BJ (cell line): ENCODE measurements at places on chromosomes 13 and 19. TPM values are rescaled to one million over a fixed set of nuclear protein-coding genes. Genes with fewer than 3 reads are reported as not detected.

DNA sequence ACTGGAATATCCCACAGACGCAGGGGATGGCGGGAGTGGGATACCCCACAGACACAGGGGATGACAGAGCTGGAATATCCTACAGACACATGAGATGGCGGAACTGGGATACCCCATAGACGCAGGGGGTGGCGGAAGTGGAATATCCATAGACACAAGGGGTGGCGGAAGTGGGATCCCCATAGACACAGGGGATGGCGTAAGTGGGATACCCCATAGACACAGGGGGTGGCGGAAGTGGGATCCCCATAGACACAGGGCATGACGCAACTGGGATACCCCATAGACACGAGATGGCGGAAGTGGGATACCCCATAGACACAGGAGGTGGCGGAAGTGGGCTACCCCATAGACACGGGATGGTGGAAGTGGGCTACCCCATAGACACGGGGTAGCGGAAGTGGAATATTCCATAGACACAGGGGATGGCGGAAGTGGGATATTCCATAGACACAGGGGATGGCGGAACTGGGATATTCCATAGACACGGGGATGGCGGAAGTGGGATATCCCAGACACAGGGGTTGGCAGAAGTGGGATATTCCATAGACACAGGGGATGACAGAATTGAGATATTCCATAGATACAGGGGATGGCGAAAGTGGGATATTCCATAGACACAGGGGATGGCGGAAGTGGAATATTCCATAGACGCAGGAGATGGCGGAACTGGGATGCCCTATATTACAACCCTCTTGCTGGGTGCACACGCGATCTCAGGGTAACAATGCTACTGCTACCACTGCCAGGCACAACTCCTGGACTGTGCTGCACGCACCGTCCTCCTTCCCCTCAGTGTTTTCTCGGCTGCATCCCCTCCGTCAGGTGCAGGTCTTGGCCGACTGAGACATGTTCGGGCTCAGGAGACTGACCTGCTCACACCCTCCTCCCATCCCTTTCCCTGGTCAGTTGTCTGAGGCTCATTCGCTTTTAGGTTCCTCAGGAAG is 28.1 kb downstream of the ZNF787 start:
- DNase-seq: no peak

DNA sequence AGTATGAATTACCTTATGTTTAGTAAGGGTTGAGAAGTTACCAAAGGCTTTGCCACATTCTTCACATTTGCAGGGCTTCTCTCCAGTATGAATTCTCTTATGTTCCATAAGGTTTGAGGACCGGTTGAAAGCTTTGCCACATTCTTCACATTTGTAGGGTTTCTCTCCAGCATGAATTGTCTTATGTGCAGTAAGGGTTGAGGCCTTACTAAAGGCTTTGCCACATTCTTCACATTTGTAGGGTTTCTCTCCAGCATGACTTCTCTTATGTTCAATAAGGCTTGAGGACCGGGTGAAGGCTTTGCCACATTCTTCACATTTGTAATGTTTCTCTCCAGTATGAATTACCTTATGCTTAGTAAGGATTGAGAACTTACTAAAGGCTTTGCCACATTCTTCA is 26.7 kb downstream of the ZNF728 start:
- DNase-seq: no peak

- DNase-seq: no peak
Measured at GRCh38 chr19:44609219-44609618, 4.1 kb upstream of the IGSF23 start.

DNA sequence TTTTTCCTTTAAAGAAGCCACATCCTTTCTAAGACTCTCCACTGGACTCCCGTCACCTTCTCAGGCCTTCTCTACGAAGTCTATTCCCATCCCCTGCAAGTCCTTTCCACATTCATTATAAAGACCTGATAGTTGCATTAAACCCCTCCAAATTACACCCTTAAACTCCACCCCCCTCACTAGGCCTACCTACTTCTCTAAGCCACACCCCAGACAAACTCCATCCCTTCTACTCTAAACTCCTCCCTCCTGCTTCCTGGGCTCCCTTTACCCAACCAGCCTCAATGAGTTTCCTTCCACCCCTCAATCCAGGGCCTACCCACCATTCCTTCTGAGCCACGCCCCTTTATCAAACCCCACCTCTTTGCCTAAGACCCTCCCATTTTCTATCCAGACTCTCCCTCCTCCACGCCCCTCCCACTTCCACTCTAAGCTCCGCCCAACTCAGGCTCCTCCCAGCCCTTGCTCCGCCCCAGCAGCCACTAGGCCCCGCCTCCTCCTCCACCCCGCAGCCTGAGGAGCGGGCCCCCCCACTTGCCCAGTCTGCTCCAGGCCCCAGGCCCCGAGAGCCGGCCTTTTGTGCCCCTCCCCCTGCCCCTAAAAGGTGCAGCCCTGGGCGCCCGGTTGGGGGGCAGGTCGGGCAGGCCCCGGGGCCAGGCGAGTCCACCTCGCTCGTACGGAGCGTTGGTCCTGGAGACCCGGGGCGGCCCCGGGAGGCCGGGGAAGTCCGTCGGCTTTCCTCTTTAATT is 424 bp downstream of the FIZ1 start:
- peak; percentile 79 for DNase-seq

GRCh38 chr13:48533961-48534600 is 1.2 kb upstream of the RCBTB2 start:
- DNase-seq: no peak

- no peak for DNase-seq
Measured at GRCh38 chr19:46624958-46625661, at the start of gene PTGIR. TSS of gene PTGIR (minus strand) at chr19:46625089. CDS start at chr19:46624225, 864 bp downstream.

DNA sequence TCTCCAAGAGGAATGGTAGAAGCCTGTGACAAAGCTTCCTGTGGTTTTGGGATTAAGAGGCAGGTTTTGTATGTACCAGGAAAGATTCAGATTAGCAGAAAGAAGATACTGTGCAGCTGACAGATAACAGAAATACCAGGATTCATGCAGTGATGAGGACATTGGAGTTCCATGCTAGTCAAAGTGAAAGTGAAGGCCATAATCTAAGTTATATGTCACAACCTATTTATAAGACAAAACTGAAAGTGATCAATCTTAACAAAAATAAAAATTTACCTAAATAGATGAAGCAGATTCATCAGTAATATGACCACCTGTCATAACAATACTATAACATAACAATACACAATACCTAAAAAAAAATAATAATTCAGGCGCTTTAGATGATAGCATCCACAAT is 1305.2 kb upstream of the PCDH9 start:
- no peak for DNase-seq

DNA sequence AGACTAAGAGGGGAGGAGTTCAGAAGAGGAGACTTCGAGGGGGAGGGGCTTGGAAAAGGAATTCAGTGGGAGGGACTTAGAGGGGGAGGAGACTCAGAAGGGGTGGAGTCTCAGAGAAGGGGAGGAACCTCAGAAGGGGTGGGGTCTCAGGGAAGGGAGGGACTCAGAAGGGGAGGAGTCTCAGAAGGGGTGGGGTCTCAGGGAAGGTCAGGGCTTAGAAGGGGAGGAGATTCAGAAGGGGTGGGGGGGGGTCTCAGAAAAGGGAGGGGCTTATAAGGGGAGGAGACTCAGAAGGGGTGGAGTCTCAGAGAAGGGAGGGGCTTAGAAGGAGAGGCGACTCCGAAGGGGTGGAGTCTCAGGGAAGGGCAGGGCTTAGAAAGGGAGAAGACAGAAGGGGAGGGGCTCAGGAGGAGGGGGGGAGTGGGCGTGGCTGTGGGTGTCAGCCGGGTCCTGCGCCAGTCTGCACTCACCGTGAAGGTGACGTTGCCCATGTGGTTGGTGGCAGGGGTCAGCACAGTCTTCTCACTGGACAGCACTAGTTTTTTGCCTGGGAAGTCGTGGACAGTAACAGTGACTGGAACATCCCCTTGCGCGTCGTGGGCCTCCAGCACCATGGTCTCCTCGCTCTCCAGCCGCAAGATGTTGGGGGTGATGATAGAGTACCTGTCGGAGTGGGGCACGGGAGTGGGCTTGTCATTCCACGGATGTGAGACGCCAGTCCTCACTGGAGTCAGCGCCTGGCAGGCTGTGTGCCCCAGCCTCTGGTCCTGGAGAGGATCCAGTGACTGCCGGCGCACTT is 1.5 kb downstream of the C3 start:
- no peak for DNase-seq

GRCh38 chr13:96100457-96101220 is 10.7 kb downstream of the HS6ST3 start:
- no peak for DNase-seq

DNA sequence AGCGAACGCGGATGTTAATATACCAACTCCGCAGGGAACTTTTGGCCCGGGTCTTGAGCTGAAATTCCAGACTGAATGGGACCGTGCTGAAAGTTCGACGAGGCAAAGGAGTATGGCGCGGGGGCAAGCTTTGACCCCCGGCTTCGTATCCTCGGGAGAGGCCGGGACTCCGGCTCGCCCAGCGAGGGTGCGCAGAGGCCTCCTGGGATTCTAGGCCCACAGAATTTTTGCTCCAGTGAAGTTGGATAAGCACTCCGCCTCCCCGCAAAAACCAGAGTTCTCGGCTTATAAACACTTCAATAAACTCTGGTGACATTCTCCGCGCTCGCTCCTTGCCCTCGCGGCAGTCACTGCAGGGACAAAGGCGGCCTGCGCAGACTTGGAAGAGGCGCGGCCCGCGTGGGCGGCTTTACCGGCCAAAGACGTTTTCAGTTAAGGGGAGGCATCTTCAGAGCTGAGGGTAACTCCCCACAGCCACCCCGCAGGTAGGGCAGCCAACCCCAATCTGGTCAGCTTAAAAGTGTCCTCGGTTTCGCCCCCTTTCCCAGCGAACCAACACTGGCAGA is 112.6 kb downstream of the KCNRG start:
- no peak for DNase-seq

GRCh38 chr13:99726282-99726894 is 225.1 kb downstream of the TM9SF2 start:
- DNase-seq: no peak

The SYCN gene
- not detected in 2 replicates for polyA plus RNA-seq

The PDX1 gene
- not detected in 2 replicates for polyA plus RNA-seq

The JAK3 gene
- polyA plus RNA-seq: 3.3 and 6.1 TPM in 2 replicates

The APC2 gene
- 0.07 and 0.11 TPM in 2 replicates for polyA plus RNA-seq

The ERCC5 gene
- polyA plus RNA-seq: 21.7 and 35.1 TPM in 2 replicates

The IGFL2 gene
- not detected in 2 replicates for polyA plus RNA-seq

The DIRAS1 gene
- 11.1 and 21.4 TPM in 2 replicates for polyA plus RNA-seq
